ENCODE measurements at places on chromosomes 6 and 20.

- DNase-seq: no peak
These were observed 119.2 kb downstream of the MRPL14 start for GRCh38 chr6:44007818-44008621.

GRCh38 chr6:14550822-14551221 is 433.2 kb downstream of the CD83 start:
- no peak for DNase-seq

DNA sequence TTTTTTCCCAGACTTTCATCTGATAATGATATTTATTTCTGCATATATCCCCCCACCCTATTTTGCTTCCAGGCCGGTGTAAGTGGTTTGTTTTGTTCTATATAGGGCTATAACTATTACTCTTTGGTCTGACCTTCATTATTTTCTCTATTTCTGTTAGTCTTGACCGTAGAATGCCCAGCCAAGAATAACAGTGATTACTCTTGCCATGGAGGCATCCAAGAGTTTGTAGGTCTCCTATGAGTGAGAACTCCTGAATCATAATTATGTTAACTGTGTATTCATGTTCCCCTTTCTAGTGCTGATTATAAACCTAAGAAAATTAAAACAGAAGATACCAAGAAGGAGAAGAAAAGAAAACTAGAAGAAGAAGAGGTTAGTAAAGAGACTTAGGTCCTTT is 52.2 kb downstream of the TOP1 start:
- DNase-seq: no peak

GRCh38 chr6:169183233-169183632 is 70.4 kb downstream of the THBS2 start:
- DNase-seq: no peak

DNA sequence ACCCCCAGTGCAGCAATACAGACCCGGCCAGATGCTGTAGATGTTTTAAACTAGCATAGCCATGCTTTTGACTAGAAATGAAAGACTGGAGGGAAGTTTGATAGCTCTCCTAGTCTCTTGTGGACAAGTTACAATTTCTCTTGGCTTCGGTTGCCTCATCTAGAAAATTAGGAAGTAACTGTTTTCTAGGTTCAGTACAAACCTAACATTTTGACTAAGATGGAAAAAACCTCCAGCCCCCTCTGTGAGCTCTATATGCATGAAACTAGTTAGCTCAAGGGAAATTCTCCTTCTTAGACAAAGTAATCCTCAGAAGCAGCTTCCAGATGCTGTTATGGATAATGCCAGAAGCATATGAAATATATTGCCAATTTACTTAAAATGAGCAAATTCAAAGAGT is 86.6 kb downstream of the RNF144B start:
- no peak for DNase-seq

DNA sequence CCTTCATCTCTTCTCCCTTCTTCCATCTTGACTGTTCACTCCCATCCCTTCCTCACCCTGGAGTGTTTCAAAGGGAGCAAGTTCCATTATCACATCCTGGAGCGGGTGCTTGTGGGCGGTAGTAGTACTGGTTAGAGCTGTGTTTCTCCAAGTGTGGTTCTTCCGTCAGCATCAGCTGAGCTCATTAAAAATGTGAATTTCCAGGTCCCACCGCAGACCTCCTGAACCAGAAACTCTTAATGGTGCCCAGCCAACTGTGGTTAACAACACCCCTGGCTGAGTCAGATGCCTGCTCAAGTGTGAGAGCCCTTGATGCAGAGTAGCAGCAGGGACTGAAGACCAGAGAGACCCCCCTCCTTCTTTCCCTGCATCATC is 24.4 kb downstream of the ANGPT4 start:
- no peak for DNase-seq

GRCh38 chr6:144232832-144233230 is 52.3 kb upstream of the UTRN start:
- DNase-seq: no peak

GRCh38 chr20:8656335-8656734 is 412.6 kb upstream of the PLCB4 start:
- DNase-seq: no peak

GRCh38 chr20:7151676-7152470 is 384.4 kb downstream of the BMP2 start:
- DNase-seq: no peak

GRCh38 chr6:73471686-73472290 is 10.3 kb downstream of the MTO1 start:
- DNase-seq: no peak

DNA sequence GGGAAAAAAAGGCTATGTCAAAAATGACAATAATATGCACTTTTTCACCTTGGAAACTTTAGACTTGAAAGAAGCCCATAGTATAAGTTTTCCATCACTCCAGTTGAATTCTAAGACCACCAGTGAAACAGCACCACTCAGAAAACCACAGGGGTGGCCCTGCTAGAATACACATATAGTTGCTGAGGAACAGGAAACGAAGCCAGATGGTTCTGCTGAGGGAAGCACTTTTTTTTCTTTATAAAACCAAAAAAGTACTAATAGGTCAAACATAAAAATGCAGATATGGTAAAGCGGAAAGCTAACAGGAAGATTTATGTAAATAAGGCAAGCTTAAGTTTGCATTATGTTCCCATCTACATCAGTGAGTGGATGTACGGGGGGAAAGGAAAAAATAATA is 303.9 kb downstream of the FOXC1 start:
- no peak for DNase-seq

- no peak for DNase-seq
These were observed 58.6 kb downstream of the LIN28B start for GRCh38 chr6:105015482-105015881.

- no peak for DNase-seq
These were observed 22.1 kb upstream of the POM121L2 start for GRCh38 chr6:27334141-27334540.

- no peak for DNase-seq
These were observed 40.3 kb downstream of the TAF4 start for GRCh38 chr20:62025394-62025793.

DNA sequence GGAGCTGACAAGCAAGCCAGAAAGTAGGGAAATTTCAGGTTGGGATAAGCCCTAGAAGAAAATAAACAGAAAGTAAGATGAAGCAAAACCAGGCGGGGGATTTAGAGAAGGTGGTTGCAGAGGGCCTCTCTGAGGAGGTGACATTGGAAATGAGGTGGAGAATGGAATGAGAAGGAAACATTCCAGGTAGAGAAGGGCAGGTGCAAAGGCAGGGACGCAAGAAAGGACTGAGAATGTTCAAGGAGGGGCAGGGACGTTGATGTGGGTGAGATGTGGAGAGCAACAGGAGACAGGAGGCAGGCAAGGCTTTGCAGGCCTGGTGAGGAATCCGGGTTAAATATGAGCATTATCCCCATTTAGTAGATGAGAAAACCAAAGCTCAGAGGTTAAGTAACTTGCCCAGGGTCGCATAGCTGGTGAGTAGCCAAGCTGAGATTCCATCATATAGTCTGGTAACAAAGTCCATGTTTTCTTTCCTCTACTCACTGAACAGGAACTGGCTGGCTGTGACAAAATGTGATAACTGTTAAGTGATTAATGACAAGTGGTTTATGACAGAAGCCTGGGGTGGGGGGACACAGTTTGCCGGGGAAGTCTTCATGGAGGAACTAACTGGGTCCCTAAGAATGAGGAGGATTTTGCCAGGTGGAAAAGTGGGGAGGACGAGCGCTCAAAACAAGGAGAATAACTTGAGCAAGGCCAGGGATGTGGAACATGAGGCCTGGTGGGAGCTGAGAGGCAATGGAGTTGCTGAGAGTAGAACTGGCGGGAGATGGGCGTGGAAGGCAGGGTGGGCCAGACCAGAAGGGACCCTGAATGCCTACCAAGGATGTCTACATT is 32.6 kb downstream of the MRPL14 start:
- DNase-seq: no peak

DNA sequence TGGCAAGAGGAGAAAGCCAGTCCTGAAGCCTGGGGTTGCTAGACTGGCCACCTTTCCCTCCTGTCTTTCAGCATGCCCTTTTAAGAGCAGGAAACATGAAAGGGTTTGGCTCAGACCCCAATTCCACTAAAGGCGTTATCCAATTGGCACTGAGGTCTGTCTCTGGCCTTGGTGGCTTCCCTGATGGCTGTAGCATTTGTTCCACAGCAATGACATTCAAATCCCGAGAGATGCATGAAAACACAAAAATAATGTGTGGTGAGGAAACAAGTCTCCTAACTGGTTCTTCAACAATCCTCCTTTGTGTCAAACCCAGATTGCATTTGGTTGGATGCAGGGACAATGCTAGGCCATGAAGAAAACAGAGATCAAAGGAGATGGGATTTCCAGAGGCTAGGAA is 56.5 kb upstream of the ADTRP start:
- no peak for DNase-seq

DNA sequence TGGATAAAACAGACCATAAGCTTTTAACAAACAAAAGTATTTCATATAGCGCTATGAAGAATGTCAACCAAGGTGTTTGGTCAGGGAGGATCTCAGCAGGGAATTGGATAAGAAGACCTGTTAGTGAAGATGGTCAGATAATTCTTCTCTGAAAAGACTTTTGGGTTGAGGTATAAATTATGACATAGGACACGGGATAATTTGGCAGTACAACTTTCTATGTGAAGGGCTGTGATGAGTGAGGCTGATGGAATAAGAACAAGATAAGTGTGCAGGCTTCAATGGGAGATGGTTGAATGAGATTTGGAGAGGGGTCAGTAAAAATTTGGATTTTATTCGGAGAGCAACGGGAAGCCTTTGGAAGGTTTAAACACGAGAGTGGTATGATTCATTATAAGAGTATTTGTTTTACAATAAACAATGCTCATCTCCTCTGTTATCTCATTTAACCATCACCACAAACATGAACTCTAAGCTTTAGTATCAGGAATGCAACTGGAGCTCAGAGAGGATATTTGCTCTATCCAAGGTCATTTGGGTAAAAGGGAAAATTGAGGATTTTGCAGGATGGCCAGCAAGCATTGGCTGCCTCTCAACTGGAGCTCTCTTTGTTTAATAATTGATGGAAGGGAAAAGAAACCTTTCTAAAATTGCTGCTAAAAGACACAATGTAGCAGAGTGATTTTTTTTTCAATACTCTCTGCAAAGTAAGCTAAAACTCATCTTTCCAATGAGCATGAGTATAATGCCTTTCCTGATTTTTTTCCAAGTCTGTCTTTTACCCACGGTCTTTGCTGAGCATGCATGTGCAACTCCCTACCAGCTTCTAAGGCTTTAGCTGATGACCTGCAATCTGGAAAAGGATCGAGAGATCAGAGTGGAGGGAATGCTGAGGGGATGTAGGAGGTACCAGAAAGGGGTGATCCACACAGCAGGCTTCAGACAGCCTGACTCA is 534.0 kb downstream of the CBLN4 start:
- no peak for DNase-seq

DNA sequence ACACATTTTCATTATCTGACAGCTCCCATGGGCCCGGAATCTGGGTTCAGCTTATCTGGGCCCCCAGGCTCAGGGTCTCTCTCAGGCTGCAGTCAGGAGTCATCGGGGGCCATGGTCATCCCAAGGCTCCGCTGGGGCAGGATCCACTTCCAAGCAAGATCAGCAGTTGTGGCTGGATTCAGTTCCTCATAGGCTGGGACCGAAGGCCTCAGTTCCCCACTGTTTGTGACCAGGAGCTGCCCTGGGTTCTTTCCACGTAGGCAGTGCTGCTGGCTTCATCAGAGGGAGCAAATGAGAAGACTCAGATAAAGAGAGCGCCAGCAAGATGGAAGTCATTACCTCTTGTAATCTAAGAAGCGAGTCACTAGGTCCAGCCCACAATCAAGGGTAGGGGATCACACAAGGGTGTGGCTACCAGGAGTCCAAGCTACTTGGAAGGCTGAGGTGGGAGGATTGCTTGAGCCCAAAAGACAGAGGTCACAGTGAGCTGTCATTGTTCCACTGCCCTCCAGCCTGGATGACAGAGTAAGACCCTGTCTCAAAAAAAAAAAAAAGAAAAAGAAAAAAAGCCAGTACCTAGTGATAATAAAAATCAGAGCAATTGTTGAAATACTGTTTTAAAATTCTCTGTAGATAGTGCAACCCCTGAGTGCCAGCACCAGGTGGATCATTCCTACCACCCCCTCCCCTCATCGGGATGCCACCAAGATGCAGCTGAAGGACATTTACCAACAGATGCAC is 162.7 kb downstream of the NFATC2 start:
- no peak for DNase-seq
